NCI-H526 treated with DMSO at 0.1 percent for 48 hours (cell line): ENCODE measurements at places on chromosomes 5 and 9.
A peak's percentile ranks its signal among the peaks of the same experiment; 100 is the strongest.

- no peak for DNase-seq
Observed at GRCh38 chr9:121699571-121700164, 48.2 kb downstream of the DAB2IP start.

- no peak for DNase-seq
Observed at GRCh38 chr5:4646715-4647375, 493.3 kb upstream of the ADAMTS16 start.

DNA sequence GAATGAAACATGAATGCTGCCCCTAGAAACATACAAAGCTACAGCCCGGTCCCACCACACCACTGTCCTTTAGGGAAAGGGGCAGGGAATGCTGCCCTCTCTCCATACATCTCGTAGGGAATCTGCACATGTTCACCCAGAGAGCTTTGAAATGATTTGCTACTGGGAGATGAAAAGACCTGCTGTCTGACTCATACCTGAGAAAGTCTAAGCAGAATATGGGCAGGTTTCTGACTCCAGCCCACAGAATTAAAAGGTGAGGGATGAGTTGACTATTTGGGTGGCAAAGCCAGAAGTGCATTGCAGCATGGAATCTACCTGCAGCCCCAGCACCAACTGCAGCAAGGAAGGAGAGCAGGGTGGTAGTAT is 297.9 kb downstream of the TLE1 start:
- no peak for DNase-seq

DNA sequence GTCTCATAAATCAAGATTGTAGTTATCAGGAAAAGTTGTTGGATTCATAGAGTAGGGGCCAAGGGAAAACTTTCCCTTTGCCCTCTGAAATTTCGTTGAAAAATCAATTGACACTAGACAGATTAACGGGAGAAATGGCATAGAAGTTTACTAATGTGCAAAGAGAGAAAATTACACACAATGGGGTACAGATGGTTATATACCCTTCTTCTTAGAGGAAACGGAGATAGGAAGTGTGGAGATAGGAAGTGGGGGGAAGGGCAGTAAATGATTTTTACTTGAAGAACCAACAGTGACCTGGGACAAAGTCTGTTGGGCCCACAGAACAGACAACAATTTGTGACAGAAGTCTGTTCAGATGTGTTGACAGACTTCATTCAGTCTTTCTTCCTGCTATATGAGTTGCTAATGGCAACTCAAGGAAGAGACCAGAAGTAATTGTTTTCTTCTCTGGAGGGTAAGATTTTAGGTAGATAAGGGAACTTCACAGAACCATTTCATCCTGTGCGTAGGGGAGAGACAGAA is 177.9 kb downstream of the C9orf152 start:
- no peak for DNase-seq

DNA sequence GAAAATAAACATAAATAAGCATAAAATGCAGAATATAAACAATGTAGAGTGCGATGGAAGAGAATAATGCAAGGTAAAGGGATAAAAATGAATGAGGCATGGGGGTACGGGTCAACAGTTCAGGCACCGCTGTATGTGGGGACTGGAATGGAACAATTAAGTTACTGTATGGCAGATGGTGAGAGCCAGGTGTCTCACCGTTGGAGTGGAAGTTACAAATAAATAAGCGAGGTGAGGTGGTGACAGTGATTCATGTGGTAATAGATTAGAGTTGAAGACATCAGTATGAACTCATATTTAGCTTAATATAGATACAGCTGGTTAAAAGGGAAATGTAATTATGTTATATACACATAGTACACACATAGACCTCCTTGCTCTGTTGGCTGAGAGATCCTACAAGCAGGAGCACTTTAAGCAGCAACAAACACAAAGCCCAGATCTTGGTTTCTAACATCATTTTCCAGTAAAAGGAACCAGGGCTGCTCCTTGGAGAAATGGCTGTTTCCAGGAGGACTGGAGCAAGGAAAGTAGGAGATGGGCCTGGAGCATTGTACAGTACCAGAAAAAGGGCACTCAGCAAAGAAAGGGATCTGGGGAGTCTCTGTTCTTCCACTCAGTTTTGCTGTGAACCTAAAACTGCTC is 2.4 kb upstream of the OMD start:
- DNase-seq, result no peak

DNA sequence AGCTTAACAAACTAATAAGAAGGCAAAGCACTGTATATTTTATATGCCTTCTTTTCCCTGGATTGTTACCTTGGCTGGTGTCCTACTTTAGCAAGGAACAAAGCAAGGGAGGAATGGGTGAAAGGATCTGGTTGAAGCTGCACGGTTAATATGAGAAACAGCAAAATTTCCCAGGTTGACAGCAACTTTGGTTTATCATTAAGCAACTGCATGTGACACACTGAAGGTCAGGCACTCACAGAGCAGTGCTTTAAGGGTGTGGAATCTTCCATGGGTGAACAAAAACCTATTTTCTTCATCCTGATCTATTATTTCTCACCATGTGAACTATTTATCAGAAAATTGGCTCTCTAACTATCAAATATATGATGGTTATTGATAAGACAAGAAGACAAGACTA is 109.0 kb upstream of the ATP10B start:
- no peak for DNase-seq

DNA sequence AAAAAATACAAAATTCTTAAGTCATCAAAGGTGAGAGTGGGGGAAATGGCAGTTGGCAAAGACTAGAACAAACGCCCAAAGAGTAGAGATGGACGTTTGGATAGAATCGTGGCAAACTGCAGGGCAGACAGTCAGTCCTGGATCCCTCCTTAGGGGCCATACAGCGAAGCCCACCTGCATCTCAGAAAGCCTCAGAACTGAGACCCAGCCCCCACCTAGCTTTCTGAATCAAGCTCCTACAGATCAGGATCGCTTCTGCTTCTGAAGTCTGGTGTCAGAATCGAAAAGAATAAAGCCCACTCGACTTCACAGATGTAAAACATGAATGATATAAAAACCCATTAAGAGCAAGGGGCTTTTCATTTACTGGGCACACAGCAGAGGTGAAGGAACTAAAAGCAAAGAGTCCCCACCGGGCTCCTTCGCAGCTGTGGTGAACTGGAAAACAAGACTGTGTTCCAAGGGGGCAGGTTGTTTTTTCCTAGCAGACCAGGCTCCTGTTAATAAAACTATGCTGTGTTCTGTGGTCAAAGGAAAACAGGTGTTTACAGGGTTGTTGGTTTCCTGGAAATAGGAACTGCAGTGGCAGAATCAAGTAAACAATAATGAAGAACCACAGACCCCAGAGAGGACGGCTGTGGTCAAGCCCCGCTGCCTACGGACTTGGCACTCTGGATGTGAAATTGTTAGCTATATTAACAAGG is 91.8 kb downstream of the TLE1 start:
- DNase-seq, result no peak

DNA sequence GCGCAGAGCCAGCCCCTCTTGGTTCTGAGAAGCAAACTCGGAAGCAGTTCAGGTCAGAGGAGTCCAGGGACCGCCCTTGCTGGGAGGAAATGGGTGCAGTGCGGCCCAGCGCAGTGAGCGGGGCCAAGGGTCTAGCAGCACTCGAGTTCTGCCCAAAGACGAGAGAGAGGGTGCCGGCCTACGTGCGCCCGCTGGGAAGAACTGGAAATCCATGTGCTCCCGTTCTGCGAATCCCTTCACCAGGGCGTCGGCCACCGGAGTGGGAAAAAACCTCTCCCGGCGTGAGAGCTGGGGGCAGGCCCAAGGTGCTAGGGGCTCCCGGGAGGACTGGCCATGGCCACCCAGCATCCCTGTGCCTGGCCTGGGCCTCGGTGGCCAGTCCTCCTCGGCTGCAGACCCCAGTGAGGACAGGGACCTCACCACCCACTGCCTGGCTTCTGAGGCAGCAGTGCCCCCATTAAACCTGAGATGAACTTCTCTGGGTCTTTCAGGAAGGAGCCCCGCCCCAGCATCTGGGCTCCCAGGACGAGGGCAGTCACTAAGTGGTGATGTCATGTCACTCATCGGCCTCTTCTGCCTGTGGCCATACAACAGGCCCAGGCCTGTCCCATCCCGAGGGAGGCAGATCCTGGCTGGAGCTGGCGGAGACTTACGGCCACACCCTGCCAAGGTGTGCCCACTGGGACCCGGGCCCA is 10.6 kb downstream of the TMEM250 start:
- peak; percentile 58 for DNase-seq

DNA sequence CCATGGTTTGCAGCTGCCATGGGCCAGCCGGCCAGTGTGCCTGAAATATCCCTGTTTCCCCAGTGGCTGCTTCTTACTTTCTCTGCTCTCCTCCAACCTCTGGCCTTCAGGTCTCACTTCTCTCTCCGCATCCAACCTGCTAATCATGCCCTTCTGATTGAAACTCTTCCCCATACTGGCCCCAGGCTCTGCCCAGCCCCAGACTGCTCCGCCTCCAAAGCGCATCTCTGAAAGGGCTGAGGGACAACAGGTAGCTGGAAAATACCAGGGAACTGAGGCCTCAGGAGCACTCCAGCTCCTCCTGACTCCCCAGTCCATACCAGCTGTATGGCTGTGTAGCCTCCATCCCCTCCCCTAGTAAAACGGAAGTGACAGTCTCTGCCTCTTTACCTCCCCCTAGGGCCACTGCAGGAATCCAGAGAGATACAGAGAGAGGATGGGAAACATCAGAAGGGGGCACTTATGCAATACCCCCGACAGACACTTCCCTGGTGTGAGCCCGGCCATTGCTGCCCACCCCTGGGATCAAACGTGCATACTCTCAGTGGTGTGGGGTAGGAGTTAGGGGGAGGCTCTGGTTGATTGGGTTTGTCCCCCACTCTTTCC is 34.2 kb downstream of the PAX5 start:
- no peak for DNase-seq

DNA sequence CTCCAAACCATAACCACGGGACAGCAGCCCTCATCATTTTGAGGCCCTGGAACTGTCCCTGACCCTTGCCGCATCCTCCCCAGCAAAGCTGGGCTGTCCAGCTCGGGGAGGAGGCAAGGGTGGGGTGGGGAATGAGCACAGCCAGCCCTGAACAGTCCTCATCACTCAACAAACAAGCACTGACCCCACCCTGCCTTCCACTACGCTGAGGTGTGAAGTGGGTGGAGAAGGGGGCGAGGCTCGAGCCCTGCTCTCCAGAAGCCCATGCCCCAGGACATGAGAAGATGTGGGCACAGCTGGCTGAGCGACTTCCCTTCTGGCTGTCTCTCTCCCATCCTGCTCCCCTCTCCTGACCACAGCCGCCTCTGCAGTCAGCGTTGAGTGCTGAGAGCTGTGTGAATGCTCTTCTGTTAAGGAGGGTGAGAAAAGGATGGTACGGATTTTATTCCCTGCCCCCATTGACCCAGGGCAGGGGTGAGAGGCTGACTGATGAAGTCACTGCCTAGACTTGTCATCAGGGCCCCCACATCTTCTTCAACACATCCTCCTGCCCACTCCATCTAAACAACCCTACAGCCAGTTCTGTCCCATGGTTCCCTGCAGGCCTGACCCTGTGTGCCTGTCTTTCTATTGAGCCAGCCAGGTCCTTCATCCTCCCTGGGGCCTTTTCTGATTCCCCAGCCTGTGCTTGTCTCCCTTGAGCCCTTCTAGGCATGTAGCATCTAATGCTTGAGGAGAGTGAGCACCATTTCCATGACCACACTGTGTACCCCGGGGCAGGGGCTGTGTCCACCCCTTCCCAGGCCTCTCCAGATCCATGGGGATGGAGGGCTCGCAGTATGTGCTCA is 276.0 kb downstream of the FSTL4 start:
- no peak for DNase-seq
